ENCODE measurements at places on chromosomes 6 and 20.

DNA sequence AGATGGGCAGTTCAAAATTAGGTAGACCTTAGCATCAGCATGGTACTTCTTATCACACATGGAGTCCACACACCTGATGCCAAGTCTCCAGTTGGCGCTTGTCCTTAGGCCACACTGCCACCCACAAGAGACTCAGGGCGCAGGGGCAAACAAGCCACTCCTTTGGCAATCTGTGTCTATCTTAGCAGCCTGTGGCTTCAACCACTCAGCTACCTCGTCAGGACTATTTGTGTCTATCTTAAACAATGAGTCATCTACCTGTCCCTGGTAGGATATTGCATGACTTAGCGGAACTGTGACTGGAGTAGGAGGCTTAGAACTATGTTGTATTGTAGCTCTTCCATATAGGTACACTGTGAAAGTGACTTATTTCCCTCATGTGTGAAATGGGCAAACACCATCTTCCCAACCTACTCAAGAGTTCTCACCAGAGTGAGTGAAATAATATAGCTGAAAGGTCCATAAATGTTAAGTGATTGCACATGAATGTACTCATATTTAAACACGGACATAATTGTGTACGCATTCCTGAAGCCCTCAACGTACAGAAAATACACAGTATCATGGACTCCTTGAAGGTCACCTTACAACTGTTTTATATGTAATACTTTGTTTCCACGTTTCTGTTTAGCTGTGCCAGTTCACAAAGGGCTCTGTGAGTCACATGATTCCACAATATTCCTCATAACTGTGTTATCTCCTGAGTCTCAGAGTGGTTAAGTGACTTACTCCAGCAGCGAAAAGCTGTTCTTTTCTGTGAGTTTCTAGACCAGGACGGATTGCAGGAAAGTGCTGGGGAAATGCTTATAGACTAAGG, 1.6 kb downstream of the TRIM27 start:
- no peak for DNase-seq
- H3K27ac ChIP-seq, result peak overlapping the region; percentile 87
- H3K36me3 ChIP-seq, result peaks cover 32% of the 10 kb centered on the region
- H3K4me3 ChIP-seq, result peak overlapping the region; percentile 54

- no peak overlapping the region for H3K4me3 ChIP-seq
- no peaks in the 10 kb centered on the region for H3K27me3 ChIP-seq
- no peaks in the 10 kb centered on the region for H3K36me3 ChIP-seq
- no peak for DNase-seq
- H3K4me1 ChIP-seq, result no peaks in the 10 kb centered on the region
- no peak overlapping the region for H3K27ac ChIP-seq
Observed at GRCh38 chr20:46773680-46774079, 64.2 kb downstream of the SLC2A10 start.

DNA sequence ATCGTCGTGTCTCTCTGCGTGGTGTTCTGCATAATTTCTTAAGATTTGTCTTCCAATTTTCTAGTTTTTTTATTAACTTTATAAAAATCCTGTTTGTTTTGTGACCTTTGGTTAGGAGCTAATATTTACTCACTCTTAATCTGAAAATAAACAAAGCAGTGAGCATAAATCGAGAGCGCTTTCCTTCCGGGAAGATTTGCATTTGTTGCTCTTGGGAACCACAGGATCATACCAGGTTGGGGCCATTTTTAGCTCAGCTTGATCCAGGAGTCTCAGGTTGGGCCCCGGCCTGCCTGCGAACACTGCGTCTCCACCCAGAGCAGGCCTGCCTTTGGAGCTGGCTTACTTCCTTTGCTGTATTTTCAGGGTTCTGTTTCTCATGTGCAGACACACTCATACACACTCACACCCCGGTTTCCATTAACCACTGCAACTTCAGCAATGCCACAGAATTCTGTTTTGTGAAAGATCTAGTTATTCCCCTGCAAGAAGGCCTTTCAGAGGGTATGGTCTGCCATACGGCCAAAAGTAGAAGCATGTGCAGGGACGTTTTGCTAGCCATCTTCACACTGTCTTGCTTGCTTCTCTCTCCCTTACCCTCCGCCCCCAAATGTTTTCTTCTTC, 17.3 kb downstream of the BPHL start:
- H3K4me3 ChIP-seq, result no peak overlapping the region
- no peak overlapping the region for H3K27ac ChIP-seq
- DNase-seq, result no peak
- H3K27me3 ChIP-seq, result no peaks in the 10 kb centered on the region
- H3K36me3 ChIP-seq, result peaks cover 37% of the 10 kb centered on the region
- peaks cover 14% of the 10 kb centered on the region for H3K4me1 ChIP-seq

- no peaks in the 10 kb centered on the region for H3K36me3 ChIP-seq
- H3K4me1 ChIP-seq, result no peaks in the 10 kb centered on the region
- H3K27me3 ChIP-seq, result no peaks in the 10 kb centered on the region
- no peak for DNase-seq
- H3K27ac ChIP-seq, result no peak overlapping the region
Observed at GRCh38 chr20:12252793-12253192, 335.1 kb downstream of the BTBD3 start.

DNA sequence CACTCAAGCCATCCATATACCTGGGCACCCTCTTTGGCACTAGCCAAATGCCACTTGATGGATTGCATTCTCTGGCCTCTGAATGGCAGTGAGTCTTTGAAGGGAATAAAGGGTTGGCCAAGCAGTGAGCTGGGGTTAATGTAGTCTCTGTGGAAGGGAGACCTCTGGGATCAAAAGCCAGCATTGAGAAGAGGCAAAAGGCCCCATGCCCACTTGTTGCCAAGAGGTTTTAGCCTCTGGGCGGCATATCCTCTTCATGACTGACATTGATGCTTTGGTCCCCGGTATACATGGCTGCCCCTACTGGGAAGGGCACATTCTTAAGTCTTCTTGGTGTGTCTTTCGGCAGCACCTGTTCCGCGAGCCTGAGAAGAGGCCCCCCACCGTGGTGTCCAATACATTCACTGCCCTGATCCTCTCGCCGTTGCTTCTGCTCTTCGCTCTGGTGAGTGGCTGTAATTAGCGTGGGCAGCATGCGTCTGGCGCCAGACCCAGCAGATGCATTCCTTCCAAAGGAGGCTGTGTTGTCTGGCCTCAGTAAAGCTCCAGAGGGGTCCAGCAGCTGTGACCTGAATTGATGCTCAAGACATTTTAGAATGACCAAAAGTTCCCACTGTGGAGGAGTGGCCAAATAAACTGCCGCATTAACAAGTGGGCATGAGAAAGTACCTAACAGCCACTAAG, 29.5 kb downstream of the GHRH start:
- no peak for DNase-seq
- H3K4me1 ChIP-seq, result peaks cover 18% of the 10 kb centered on the region
- H3K4me3 ChIP-seq, result no peak overlapping the region

DNA sequence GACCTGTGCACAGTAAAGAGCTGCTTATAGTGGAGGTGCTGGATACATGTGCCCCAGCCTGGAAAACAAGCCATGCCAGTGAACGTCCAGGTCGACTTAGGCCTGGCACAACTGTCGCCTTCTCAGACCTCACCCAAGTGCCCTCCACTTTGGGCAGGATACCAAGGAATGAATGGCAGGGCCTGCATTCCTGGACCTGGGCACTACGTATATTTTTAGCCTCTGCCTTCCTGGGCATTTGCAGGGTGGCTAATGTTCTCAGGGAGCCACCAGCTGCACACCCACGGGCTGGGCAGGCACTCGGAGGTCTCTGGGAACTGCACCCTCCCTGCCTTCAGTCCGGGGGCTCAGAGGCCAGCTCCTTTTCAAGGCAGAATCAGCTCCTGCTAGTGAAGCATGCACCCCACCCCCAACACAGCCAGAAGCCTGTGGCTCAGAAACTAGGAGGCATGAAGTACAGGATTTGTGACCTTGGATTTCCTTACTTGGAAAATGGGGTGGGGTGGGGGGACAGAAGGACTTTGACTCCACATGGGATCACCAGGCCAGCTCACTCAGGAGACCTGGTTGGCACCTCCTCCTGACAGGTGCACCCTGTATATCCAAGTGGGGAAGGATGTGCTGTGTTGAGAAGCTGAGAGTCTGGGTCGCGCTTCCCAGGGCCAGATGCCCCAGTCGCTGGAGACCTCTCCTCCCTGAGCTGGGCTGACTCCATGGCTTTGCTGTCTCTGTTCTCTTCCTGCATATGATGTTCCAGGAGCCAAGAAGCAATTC, 2.5 kb upstream of the LSM14B start:
- peaks cover 26% of the 10 kb centered on the region for H3K4me1 ChIP-seq
- H3K36me3 ChIP-seq, result peaks cover 5% of the 10 kb centered on the region
- H3K27ac ChIP-seq, result no peak overlapping the region
- no peak overlapping the region for H3K4me3 ChIP-seq
- no peak for DNase-seq
